ENCODE measurements at places on chromosomes 13 and 19.
A peak's percentile ranks its signal among the peaks of the same experiment; 100 is the strongest.

DNA sequence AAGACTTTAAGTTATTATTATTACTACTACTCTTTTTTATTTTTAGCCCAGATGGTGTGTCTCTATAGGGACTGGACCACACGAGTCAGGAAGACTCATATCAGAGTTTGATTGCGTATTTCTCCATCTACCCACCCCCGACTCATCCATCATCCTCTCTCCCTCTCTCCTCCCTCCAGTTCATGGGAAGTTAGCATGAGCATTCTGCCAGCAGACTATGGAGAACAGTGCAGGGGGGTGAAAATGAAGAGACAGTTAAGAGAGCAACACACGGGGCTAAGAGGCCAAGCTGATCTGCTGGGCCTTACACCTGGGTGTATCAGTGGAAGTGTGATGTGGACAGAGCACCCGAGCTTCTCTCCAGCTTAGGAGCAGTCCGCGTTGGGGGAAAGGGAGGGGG, 95.0 kb downstream of the UQCRFS1 start:
- no peak for DNase-seq

GRCh38 chr19:947707-948539, 22.1 kb downstream of the ARID3A start:
- peak; percentile 68 for DNase-seq

DNA sequence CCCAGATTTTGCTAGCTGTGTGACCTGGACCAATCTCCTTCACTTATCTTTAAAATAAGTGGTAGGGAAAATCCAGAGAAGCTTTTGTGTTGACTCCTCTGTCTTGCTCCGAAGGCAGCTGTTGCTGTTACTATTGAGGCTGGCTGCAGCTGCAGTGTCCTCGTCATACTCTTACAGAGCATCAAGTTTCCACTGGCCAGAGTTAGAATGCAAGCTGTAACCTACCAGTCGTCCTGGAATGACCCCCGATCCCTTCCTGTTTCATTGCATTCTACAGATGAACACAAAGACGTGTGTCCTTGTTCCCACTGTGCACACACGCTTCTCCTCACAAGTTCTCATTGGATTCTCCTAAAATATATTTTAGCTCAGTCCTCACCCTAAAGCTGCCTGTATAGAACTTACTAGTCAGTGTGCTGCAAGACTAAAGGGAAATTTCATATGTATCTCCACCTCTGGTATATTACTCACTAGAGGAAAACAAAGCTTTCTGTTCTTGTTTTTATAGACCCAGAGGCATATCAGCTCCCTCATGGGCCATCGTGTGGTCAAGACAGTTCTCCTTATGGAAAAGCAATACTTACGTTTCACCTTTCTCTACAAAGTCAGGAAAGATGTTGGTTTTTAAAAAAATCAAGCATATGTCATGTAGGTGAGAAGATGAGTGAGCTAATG, 589.8 kb downstream of the LMO7 start:
- no peak for DNase-seq

- no peak for DNase-seq
These were observed 53.2 kb upstream of the GAS6 start for GRCh38 chr13:113917096-113917495.

All from upper lobe of left lung (tissue), 6 donors.